Colonic mucosa (tissue), 4 donors: ENCODE measurements at places on chromosomes 1 and 21.

- DNase-seq: no peak
These were observed 16.0 kb downstream of the DNAJC16 start for GRCh38 chr1:15542388-15543250.

DNA sequence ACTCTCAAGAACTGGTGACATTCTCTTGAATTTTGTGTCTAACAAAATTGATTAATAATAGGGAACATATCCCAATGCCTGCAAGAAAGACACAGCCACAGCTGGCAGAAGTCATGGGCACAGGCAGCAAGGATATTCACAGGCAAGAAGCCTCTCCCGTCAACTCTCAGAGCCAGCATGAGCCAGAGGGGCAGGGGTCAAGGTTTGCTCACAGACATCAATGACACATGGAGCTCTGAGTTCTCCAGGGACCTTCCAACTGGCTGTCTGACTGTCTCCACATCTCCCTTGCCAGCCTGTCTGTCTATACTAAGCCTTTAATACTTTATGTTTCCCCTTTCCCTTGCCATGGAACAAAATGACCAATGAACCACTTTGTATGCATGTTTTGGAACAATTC lies 101.5 kb upstream of the RAB4A start:
- DNase-seq: no peak

- no peak for DNase-seq
These were observed 114.8 kb upstream of the BARHL2 start for GRCh38 chr1:90831910-90832309.

DNA sequence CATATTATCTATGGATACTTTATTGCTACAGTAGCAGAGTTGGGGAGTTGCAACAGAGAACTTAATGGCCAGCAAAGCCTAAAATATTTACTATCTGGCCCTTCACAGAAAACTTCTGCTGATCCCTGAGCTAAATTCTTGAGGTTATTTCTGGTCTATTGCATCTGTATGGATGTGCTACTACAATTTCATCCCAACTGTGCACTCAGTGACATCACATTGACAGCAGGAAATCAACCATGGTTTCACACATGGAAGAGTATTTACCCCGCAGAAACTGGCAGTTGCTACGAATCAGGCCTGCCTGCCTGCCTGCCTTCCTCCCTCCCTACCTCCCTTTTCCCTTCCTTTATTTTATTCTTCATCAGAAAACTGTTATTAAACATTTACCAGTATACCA lies 12.1 kb downstream of the CLCA2 start:
- DNase-seq: no peak

DNA sequence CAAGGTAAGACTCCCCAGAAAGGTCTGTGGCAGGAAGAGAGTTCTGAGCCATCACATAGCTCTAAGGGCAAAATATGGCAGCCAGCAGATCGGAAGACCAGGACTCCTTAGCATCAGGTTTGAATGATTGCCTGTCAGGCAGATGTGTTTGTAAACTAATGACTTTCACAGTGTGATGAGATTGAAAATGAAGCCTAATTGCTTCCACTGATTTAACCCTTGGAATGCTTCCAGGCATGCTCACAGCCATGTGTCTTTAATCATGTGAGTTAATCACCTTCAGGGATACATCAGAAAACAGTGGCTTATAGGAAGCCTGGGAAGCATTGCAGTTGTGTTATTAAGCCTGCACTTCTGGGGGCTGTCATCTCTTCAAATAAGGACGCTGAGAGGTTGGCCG lies 82.8 kb downstream of the LRRC53 start:
- DNase-seq: no peak
